Cortex of kidney (tissue), 1 donor: ENCODE measurements at places on chromosomes 6 and 20.

- DNase-seq: no peak
These were observed 2.7 kb downstream of the KIAA0408 start for GRCh38 chr6:127456465-127456864.

DNA sequence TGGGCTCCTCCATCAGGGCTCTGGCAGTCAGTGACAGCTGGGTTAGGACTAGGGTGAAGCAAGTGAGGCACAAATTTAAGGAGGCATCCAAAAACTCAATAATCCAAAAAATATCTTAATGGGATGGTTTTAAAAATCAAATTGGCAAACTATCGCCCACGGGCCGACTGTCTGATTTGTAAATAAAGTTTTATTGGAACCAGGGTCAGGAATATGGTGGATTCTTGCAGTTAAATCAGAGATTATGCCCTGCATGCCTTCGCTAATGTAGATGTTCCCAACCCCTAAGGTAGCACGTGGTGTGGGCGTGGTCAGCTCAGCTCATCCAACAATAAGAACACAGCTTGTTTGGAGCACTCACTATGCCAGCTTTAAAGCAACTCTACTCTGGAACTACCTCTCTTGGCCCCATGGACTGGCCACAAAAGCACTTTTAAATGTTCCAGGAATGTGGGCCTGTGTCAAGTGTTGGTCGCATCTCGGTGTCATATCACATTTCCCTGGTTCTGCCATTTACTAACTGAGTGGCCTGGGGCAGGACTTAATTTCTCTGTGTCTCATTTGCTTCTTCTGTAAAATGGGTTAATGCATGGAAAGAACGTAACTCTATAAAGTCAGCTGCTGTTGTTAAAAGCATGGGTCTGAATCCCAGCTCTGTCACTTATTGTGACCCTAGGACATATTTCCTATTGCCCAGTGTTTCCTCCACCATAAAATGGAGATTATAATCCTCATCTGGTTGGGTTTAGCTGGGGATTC, 7.0 kb downstream of the TP53RK start:
- DNase-seq: no peak

GRCh38 chr6:1726341-1726768, 116.6 kb downstream of the FOXC1 start:
- DNase-seq: no peak

- DNase-seq: no peak
These were observed 191.0 kb upstream of the MMS22L start for GRCh38 chr6:97473979-97474378.

- no peak for DNase-seq
These were observed 10.1 kb downstream of the ISM1 start for GRCh38 chr20:13231031-13231752.

DNA sequence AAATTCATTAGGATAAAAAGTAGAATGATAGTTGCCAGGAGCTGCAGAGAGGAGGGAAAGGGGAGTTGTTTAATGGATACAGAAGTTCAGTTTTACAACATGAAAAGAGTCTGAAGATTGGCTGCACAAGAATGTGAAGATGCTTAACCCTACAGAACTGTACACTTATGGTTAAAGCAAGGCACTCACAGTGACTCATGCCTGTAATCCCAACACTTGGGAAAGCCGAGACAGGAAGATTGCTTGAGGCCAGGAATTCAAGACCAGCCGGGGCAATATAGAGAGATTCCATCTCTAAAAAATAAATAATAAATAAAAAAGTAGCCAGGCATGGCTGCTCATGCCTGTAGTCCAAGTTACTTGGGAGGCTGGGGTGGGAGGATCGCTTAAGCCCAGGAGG, 174.0 kb downstream of the TASP1 start:
- no peak for DNase-seq

GRCh38 chr6:151443911-151444621, 7.9 kb downstream of the RMND1 start:
- no peak for DNase-seq

GRCh38 chr6:27834879-27835549, 77.2 kb downstream of the OR2B2 start:
- DNase-seq: no peak

GRCh38 chr20:22374066-22374465, 210.3 kb downstream of the FOXA2 start:
- no peak for DNase-seq

DNA sequence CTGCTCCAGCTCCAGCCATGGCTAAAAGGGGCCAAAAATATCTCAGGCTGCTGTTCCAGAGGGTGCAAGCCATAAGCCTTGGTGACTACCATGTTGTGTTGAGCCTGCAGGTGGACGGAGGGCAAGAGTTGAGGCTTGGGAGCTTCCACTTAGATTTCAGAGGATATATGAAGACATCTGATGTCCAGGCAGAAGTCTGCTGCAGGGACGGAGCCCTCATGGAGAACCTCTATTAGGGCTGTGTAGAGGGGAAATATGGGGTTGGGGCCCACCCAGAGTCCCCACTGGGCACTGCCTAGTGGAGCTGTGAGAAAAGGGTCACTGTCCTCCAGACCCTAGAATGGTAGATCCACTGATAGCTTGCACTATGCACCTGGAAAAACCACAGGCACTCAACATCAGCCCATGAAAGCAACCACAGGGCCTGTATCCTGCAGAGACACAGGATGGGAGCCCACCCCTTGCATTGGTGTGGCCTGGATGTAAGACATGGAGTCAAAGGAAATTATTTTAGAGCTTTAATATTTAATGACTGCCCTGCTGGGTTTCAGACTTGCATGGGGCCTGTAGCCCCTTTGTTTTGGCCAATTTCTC, 70.5 kb downstream of the NINL start:
- DNase-seq: no peak

DNA sequence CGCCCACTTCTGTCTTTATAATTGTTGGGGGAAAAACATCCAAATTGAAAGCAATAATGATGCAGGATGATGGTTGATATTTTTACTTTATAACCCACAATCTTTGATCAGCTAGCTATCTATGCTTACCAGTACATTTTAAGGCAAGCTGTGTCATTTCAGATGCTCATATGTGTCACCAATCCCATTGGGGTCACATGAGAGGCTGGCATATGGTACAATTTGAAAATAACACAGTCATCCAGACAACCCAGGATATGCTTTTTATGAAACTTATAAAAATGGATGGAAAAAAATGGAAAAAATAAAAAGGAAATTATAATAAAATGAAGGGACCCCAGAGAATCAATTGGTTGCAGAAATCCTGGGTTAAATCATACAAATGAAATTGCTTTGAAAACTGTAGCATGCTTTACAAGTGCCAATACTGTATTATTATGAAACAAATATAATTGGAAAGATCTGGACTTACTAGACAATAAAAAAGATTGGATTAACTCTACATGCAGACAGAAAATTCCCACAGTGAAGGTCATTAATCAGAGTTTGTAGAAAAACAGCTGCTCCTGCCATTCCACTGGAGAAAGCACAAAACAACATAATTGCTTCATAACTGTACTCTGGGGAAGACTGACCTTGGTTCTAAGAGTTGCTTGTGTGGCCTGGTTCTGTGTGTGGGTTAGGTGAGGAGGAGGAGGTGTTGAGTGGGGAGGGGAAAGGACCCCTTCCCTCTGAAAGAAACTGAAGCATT, 13.3 kb upstream of the PRIM2 start:
- DNase-seq: no peak

- DNase-seq: no peak
These were observed 111.8 kb downstream of the HAO1 start for GRCh38 chr20:7828437-7828836.

GRCh38 chr6:159107451-159108260, 61.5 kb upstream of the FNDC1 start:
- no peak for DNase-seq

DNA sequence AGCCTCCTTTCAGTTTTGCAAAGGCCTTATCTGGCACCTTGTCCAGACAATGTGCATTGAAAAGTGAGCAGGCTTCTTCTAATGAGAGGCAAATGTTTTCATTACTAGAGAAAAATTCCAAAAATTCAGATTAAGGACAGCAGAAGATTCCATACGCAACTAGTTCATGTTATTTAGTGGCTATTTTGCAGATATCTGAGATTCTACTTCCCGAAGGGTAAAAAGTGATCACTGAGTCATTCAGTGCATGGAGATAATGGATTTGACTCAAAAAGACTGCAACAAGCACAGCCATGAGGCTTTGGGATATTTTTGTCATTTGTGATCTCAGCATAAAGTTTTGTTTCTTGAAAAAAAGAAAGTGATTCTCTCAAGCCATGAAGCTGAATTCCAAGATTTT, 29.9 kb downstream of the METTL24 start:
- DNase-seq: no peak

DNA sequence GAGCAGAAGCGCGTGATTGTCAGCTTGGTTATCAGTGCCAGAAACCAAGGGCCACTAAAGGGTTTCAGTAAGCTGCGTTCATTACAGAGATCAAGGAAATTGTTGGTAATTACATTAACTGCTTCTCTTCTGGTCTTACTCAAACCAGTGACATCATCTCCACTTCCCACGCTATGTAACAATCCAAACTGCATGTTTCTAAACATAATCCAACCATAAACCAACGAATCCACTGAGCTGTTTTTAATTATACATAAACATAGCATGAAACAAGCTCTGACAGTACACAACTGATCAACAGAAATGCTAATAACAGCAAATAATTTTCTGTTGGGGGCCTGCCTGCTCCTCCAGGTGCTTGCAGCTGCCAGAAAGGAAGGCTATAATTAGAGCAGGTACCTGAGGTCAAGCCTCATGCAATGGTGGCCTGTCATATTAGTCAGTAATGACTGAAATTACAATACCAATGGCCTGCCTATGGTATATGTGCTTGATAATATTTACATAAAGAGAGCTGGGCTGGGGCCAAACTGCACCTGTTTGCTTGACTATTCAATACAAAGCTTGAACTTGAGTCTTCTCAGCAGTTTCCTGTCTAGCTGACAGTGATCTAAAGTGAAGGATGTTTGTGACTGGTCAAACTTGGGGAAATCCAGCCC, 40.1 kb downstream of the ILRUN start:
- DNase-seq: no peak
